Cortex of kidney (tissue), 1 donor: ENCODE measurements at places on chromosomes 1 and 21.

GRCh38 chr1:240237305-240237721 is 145.6 kb downstream of the FMN2 start:
- no peak for DNase-seq

- DNase-seq = no peak
Observed at GRCh38 chr1:180154003-180154324, 705 bp upstream of the QSOX1 start.

DNA sequence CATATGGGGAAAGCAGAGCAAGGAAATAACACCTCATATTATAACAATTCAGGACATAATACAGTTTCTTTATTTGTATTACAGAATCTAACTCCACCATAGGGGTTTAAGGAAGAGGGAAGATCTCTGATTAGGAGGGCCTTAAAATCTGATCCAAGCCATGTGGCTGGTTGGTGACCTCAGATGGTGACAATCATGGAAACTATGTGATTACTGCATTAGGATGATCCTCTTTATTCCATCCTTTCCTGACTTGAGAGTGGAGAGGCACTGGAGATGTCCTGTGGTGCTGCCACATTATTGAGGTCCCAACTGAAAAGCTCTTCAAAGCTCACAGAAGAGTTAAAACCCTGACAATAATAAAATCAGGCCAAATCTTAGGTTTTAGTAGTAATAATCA is 168.1 kb upstream of the BEND5 start:
- DNase-seq = no peak

GRCh38 chr1:34929497-34929852 is at the start of gene DLGAP3:
Gene DLGAP3 (minus strand): TSS chr1:34929650. CDS start chr1:34905383, 24,267 bp downstream.
- no peak for DNase-seq

- no peak for DNase-seq
Observed at GRCh38 chr1:233725423-233725822, 111.5 kb downstream of the KCNK1 start.
